ENCODE measurements at places on chromosomes 13 and 19. TPM values are rescaled to one million over a fixed set of nuclear protein-coding genes. Genes with fewer than 3 reads are reported as not detected.

The DACH1 gene
- not detected for total RNA-seq

DNA sequence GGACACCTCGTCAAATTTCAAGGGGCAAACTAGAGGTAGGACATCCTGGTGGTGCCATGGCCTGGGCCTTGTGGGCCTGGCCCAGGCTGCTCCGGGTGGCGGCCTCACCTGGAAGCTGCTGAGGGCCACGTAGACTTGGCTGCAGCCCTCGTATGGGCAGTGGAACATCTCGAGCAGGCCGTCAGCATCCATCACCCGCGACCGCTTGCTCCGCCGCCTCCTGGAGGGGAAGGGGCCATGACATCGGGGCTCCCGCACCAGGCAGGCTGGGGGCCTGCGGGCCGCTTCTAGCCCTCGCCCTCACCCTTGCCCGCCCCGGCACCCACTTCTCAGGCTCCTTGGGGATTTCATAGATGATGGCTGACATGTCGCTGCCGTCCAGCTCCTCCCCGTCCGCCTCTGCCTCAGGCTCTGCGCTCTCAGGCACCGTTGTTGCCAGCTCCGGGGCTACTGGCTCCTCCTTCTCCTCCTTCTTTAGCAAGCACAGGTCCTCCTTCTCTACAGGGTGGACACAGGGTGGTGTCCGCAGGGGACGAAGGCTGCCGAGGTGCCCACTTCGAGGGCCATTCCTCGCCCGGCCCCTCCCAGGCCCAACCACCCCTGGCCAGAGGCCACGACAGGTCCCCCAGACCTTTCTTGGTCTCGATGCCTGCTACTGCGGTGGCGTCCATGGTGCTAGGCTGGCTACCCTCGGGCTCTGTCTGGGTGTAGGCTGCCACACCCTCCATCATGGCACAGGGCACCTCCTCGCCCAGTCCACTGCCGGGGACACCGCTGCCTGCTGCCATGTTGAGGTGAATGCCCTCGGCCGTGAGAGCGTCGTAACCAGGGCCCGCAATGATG, 6.0 kb upstream of the ELAVL3 start:
- DNase-seq = no peak

GRCh38 chr13:101486708-101487437, 34.4 kb downstream of the ITGBL1 start:
- no peak for DNase-seq

DNA sequence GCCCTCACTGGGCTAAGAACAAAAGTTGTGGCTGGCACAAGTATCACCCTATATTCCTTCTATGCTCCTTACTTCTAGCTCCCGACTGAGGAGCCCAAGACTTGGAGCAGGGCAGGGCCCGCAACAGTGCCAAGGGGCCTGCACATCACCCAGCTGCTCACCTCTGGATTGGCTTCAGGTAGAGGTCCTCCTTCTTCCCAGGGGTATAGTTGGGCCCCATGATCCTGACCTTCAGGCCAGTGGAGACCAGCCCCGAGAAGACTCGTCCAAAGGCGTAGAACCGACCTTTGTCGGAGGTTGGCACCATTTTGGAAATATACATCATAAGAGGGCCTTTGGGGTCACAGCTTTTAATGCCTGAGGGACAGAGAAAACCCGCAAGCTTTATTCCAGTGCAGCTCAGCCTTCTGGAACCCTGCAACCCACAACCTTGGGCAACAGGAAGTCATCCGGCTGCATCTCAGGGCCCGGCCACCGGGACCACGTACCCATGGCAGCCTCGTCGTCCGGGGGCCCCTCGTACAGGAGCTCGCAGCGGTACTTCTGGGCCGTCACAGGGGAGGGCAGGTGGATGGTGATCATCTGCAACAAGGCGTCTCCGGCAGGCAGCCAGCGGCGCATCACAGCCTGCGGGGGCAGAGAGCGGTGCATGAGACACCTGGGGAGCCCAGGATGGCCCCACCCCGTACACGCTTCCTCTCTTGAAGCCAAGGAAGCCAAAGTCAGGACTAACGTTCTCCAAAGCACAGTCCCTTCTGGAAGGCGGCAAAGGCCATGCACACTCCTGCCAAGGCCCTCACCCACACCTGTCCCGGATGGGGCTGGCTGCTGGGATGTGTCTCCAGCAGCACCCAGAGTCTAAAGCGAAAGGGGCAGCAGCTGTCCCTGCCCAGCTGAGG, 4.7 kb downstream of the EEF2 start:
- no peak for DNase-seq

GRCh38 chr13:77583581-77583980, 48.1 kb downstream of the SCEL start:
- DNase-seq = no peak

Data from activated CD8-positive, alpha-beta T cell treated with anti-CD3 and anti-CD28 coated beads, Interleukin-2, amount 10 ng/mL, durations not matched to agents 7 days and 5 days (primary cell).